ENCODE measurements at places on chromosomes 11 and 22. TPM values are rescaled to one million over a fixed set of nuclear protein-coding genes. Genes with fewer than 3 reads are reported as not detected.

Gene OR51B5
- not detected for total RNA-seq

Gene SYT13
- total RNA-seq, result not detected

Gene SLC22A6
- not detected for total RNA-seq

Gene GUCY1A2
- total RNA-seq, result under 0.01 TPM

Gene MIF
- total RNA-seq, result 212 TPM

Gene HORMAD2
- not detected for total RNA-seq

Gene TBX10
- not detected for total RNA-seq

Gene POTEH
- not detected for total RNA-seq

Gene C1QTNF4
- total RNA-seq, result not detected

Gene PATE2
- total RNA-seq, result not detected

Gene ACR
- total RNA-seq, result 0.14 TPM

Gene TYR
- total RNA-seq, result not detected

Gene TMEM86A
- total RNA-seq, result 3.8 TPM

Gene ESRRA
- total RNA-seq, result 102 TPM

Gene TEX54
- not detected for total RNA-seq

Gene TP53AIP1
- 1.6 TPM for total RNA-seq

Gene APOBEC3G
- total RNA-seq, result 4.8 TPM

Gene RAB38
- 229 TPM for total RNA-seq

Gene PHF21B
- total RNA-seq, result not detected

Gene CECR2
- total RNA-seq, result 0.07 TPM

Gene CNIH2
- under 0.01 TPM for total RNA-seq

Gene OR51B4
- total RNA-seq, result not detected

All from nasal cavity respiratory epithelium epithelial cell of viscerocranial mucosa (primary cell).